Activated CD8-positive, alpha-beta memory T cell treated with anti-CD3 and anti-CD28 coated beads for 1 hour (primary cell): ENCODE measurements at places on chromosomes 3 and 15.

- DNase-seq = no peak
Observed at GRCh38 chr3:177758126-177758525, 560.8 kb upstream of the TBL1XR1 start.

- no peak for DNase-seq
Observed at GRCh38 chr3:162122405-162122804, 625.8 kb downstream of the OTOL1 start.

- no peak for DNase-seq
Observed at GRCh38 chr3:119898478-119899191, 116.7 kb downstream of the NR1I2 start.

DNA sequence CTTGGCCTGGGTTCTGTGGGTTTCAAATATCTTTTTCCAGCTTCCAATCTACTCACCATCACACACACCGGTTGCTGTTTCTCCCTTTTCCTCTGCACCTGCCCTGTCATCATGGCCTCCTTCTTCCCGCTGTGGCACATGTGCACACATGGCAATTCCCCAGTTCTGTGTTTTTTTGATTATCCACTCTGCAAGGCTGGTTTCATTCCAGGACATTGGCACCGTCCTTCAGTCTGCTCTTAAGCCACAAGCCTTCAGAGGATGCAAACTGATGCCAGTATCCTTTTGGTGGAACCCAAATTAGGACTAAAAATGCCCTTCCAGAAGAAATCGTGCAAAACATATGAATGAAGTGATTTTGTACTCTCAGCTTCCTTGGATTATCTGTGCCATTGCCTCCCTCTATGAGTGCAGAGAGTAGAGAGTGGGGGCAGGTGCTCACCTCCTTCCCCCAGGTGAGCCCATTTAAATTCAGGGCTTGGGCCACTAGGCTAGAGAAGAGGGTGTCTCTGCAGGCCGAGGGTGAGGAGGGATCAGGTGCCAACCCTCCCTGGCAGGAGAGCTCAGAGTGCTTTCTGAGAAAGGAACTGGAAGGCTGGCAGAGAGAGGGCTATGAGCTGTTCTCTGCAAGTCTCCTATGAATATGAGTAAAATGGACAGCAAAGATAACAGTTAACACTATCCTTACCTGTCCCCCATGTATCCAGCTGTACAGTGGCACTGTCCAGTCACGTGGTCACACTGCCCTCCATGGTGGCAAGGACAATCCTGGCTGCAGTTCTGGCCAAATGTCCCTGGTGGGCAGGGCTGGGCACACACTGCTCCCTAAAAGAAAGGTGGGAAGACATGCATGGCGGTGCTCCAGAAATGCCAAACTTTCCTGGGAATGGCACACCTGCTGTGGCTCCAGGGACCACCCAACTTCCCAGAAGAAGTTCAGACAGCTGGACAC lies 100.8 kb downstream of the RAB11A start:
- no peak for DNase-seq

GRCh38 chr3:127775398-127776109 lies 46.8 kb downstream of the MGLL start:
- DNase-seq = no peak

- no peak for DNase-seq
Observed at GRCh38 chr3:115165701-115166100, 18.6 kb upstream of the ZBTB20 start.

DNA sequence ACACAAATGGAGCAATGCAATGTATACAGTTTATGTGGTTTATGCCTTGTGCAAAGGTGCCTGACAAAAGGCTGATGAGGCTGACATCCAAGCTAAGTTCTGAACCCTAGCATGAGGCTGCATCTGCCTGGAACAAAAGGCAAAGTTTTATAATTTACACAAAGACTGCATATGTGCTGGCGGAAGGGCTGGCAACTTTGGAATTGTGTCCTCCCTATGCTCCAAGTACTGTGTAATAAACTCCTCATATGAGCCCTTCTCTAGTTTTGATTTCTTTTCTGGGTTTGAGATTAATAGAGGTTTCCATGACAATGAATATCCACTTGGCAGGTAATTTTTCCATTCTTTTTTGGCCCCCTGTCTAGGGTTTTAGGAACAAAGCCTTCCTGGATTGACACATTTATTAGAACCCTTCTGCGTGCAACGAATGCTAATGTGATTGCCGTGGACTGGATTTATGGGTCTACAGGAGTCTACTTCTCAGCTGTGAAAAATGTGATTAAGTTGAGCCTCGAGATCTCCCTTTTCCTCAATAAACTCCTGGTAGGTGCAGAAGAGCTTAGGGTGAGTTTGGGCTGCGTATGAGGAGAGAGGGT lies 10.8 kb downstream of the PLA1A start:
- no peak for DNase-seq

DNA sequence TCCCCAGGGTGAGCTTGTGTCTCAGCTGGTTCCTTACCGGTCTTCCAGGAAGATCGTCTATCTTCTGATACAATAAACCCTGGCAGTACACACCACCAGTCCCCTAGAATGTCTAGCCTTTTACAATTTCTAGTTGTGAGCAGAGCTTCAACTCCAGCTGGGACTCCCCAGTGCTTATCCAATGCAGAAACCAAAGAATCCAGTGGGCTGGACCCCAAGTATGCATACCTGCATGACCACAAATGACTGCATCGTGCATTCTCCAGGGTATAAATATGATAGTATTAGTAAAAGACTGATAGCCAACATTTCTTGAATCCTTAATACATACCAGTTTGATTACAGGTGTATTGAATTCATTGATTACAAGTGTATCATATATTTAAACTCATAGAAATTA lies 176.0 kb downstream of the SATB1 start:
- DNase-seq = no peak

GRCh38 chr3:169218314-169218983 lies 445.1 kb downstream of the MECOM start:
- DNase-seq = no peak

- no peak for DNase-seq
Observed at GRCh38 chr3:88707837-88708236, 399.6 kb upstream of the EPHA3 start.

- no peak for DNase-seq
Observed at GRCh38 chr3:140424726-140425125, 253.1 kb upstream of the TRIM42 start.

DNA sequence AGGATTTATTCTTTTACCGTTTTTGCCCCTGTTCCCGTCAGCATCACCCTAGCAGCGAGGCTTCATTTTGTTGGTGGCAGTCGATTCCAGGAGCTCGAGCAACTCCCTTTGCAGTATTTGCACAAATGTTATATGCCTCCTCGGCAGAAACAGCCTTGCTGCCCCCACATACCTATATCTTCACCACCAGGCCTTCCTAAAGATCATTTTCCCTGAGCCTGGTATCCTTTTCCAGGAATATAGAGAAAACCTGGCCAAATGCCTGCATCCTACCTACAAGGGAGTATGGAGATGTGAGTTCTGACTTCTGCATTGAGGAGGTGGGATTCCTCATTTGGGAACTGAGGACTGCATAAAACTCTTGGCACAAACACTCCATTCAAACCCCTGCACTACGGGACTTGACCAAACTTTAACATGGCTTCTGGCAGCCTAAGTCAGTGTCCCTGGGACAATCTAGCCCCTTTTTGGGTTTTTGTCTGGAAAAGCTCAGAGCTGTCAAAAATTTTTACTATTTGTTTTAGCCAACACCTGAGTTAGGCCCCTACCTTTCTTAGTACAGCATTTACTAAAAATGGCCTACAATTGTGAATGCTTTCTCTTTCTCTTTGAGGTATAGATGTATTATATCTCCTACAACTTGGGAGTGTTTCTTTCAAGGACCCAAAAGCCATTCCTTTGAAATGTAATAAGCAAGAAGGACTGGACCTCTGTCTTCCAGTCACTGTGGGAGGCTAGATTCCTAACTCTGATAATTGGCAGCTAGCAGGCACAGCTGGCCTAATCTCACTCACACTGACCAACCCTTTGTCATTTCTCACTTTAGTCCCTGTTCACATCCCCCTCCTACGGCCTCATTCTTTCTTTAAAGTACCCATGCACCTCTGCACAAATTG lies 12.1 kb upstream of the UBE2Q2 start:
- DNase-seq = no peak

DNA sequence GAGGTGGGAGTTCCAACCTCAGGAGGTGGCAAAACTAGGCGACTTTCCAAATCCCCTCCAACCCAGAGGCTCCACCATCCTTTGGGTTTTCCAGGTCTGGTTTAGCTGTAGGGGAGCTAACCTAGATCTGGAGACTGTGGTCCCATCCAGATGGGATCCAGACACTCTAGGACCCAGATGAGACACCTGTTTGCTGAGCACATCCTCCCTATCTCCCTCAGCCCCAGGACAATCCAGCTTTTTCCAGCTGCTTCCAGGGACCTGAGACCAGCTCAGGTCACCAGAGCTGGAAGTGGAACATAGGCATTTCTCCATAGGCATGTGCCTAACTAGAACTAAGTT lies 18.2 kb downstream of the CRTAP start:
- no peak for DNase-seq

- no peak for DNase-seq
Observed at GRCh38 chr15:25170113-25170731, 215.4 kb downstream of the SNRPN start.

DNA sequence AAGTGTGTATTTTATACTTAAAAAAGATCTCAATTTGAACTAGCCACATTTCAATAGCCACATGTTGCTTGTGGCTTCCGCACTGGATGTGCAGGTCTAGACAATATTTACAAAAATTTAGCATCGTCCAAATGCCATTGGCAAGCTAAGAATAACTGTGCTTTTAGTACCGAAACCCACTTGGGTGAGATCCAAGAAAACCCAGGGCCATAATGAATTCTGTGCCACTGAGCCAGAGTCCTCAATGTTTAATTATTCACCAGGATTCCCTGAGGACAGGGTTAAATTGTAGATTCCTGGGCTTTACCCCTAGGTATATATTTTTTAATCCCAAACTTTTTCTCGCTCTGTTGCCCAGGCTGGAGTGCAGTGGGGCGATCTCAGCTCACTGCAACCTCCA lies 22.9 kb upstream of the PTPRG start:
- no peak for DNase-seq

- DNase-seq = no peak
Observed at GRCh38 chr3:141648055-141648910, 89.8 kb upstream of the RNF7 start.

DNA sequence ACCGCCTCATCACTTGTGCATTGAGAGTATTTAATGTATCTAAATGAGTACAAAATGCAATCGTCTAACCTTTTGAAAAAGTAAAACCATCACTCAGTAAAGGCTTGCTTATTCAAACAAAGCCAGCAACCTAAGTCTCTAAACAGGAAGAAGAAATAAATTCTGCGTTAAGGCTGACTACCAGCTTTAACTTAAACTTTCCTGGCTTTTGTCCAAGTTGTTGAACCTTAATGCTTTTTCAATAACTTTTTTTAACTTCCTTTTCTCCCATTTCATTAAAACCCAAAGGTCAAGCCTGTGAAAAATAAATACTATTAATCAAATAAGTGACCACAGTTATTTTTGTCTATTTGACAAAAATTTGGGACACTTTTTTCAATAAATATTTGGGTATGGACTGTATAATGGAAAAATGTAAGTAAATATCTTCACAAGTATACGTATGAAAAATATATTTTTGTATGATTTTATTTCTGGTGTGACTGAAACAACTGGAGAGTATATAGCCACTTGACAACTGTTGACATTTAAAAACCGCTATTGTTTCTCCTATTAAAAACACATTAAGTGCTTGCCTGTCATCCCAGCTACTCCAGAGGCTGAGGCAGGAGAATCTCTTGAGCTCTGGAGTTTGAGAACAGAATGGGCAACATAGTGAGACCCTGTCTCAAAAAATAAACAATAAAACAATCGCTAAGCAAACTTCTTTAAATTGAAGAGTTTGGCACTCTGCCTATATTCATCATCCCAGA lies 2.9 kb downstream of the KLHL24 start:
- DNase-seq = no peak

GRCh38 chr15:31235311-31236183 lies 91.1 kb upstream of the KLF13 start:
- no peak for DNase-seq

DNA sequence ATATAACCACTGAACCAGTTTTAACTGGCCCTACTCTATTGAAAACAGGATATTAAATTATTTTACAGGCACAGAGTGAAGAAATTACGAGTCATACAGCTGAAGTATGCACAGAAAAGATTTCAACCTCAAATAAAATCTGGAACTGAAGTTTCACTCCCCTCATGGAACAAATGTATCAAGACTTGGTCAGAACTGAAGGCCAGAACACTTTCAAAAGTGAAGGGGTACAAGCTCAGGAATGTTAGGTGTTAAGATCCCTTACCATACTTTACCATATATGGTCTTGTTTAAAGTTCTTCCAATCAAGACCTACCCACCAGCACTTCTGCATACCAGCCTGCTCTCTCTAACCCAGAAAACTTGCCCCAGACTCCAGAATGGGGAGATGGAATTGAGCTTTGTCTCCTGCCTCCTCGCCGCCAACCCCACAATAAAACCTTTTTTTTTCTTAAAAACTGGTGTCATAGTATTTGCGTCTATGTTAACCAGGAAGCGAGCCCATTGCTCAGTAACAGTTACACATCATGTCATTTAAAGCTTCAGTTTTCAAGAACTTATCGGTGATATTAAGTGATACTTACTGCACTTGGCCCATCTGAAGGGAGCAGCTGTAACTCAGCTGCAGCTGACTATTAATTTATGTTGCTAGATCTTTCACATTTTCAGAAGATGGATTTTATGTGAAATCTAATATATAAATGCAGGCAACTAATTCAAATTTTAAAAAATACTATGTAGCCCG lies 59.9 kb downstream of the OXSM start:
- no peak for DNase-seq
